ENCODE measurements at places on chromosomes 4 and X.

DNA sequence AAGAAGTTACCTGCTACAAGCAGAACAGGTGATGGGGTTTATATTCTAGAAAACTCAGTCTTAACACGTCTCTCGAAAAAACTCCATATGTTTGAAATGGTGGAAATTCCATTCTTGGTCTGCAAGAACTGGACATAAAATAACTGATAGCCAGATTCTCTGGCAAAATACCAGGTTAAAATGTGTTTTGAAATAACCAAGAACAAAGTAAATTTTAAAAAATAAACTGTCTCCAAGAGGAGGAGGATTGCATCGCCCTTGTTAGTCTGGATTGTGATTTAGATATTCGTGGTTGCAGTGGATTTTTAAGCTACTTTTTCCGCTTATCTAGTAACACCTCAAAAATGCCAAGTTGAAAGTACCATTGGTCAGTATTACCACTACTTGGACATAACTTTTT, 40.8 kb downstream of the CENPU start:
- peak; percentile 42 for DNase-seq

GRCh38 chr4:26212528-26212927, 108.3 kb upstream of the RBPJ start:
- DNase-seq: peak; percentile 64

GRCh38 chr4:168451744-168452390, 28.4 kb downstream of the DDX60L start:
- DNase-seq: peak; percentile 93

GRCh38 chr4:5964030-5964429, 54.2 kb downstream of the C4orf50 start:
- no peak for DNase-seq

DNA sequence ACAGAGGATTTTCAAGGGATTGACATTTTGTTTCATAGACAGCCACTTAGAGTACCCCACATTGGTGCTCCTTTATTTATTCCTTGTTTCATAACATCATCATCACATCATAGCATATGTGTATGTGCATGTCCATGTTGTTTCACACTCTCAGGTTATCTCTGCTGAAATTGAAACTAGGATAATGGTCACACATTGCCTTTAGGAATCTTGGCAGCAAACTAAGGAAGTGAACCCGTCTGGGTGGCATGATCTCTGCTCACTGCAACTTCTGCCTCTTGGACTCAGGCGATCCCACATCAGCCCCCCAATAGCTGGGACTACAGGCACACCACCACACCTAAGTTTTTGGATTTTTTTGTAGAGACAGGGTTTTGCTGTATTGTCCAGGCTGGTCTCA, 234.2 kb upstream of the ANKRD50 start:
- DNase-seq: no peak

- DNase-seq: peak; percentile 56
Observed at GRCh38 chrX:140766024-140766611, 56.6 kb downstream of the LINC00632 start.

GRCh38 chr4:90349636-90350035, 222.4 kb downstream of the CCSER1 start:
- DNase-seq: no peak

DNA sequence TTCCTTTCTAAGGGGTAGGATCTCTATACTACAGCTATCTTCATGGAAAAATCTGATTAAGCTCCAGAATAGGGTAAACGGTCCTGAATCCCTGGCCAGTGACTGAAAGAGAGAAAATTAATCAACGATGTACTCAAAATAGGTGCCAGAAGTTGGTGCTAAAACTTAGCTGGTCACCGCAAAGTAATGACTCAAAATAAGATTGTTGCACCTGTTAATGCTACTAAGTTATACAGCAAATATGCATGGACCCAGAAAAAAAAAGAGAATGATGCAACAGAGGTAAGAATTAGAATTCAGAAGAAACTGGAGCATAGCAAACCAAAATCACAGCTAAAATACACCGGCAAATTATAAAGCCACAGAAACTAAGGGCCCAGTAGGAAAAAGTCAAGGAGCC, 239.7 kb upstream of the FAM241A start:
- DNase-seq: no peak
